Dermis microvascular lymphatic vessel endothelial cell (primary cell): ENCODE measurements at places on chromosomes 2 and 18. TPM values are rescaled to one million over a fixed set of nuclear protein-coding genes. Genes with fewer than 3 reads are reported as not detected.

Gene SPAG16
- total RNA-seq, result 8.1 and 11.0 TPM in 2 replicates

Gene KLHL30
- total RNA-seq, result not detected in 2 replicates

Gene LDLRAD4
- total RNA-seq, result 6.7 and 20.9 TPM in 2 replicates

Gene CPLX4
- total RNA-seq, result not detected in 2 replicates

Gene SNED1
- total RNA-seq, result 8.6 and 25.3 TPM in 2 replicates

Gene KLF11
- total RNA-seq, result 4.4 and 7.7 TPM in 2 replicates

GRCh38 chr18:48028696-48029095 lies 98.2 kb upstream of the SMAD2 start:
- no peak for DNase-seq

DNA sequence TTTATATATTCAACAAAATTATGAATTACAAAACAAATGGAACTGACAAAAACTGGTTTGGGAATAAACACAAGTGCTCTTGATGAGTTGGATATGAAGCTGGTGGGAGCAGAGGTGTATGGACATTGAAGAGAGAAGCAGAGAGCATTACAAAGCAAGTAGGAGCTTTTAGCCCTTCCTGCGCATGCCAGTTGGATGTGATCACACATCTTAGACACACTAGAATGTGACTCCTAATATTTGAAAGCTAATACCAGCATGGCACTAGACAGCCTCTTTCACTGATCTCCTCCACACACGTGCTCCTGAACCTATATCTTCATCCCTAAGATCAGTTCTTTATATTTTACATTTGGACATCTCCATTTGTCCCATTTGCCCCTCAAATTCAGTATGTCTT lies 298.1 kb downstream of the MTX2 start:
- no peak for DNase-seq

DNA sequence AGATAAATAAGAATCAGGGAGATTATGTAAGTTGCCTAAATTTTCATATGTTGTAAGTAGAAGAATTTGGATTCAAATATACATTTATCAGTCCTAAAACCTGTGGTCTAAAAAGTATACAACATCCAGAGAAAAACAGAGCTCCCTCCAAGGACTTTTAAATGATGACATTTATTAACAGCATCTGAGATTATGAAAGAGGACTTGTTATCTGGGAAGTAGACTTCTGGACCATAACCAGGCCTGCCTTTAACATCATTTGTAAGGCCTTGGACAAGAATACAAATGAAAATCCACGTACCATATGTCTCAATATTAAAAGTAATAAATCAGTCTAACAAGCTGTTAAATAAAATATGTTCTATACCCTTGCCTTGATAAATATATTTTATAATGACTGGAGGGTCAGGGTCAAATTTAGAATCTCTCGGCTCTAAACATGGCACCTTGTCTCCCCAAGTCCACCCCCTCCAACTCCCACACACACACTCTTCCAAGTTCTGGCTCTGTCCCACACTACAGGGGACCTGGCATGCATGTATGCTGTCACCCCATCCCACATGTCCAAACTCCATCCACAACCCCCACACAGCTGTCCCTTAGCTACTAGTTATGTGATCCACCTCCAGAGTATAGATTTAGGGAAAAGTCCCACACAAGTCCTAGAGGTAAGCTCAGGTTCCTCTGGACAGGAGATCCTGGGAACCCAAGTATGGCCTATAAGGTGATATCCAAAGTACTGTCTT lies 382.6 kb downstream of the CDH2 start:
- no peak for DNase-seq

DNA sequence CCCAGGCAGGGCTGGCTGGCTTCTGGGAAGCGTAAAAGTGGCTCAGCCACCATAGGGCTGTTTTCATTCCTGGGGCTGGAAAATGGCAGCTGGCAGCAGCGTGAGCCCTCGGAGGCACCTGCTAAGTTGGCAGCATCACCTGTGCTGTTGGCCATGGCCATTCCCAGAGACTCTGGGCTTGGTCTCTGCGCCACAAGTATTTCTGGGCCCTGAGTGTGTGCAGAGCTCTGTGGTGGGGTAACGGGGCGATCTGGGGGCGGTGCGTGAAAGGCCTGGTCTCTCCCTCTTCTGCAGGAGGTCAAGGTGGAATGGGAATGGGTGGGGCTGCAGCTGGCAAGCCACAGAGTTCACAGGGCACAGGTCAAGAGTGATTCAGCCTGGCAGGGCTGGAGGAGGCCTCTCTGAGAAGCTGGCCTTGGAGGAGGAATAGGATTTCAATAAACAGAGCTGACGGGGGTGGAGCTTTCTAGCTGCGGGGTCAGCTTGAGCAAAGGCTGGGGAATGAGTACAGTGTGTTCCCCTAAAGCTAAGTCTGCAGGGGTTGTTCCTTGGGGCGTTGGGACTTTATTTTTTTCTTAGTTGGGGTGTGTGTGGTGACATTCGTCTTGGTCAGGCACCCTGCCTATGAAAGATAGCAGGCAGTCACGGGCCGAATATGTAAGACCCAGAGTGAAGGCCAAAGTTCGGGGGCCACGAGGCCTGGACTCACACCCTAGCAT lies 10.3 kb upstream of the NTSR2 start:
- no peak for DNase-seq

GRCh38 chr2:88452980-88453582 lies 588 bp upstream of the FOXI3 start:
- no peak for DNase-seq

- no peak for DNase-seq
Measured at GRCh38 chr2:150319658-150320555, 167.6 kb downstream of the RND3 start.

GRCh38 chr2:113842919-113843736 lies 46.8 kb upstream of the ACTR3 start:
- DNase-seq, result no peak
